Nasal cavity respiratory epithelium epithelial cell of viscerocranial mucosa (primary cell): ENCODE measurements at places on chromosomes 4 and X. TPM values are rescaled to one million over a fixed set of nuclear protein-coding genes. Genes with fewer than 3 reads are reported as not detected.

TCP11X2 gene
- total RNA-seq, result not detected in 2 replicates

GNRHR gene
- under 0.01 and 0.07 TPM in 2 replicates for total RNA-seq

DRP2 gene
- total RNA-seq, result under 0.01 TPM in 2 replicates

VSIG4 gene
- not detected in 2 replicates for total RNA-seq

METTL14 gene
- 20.2 and 30.8 TPM in 2 replicates for total RNA-seq

ANK2 gene
- total RNA-seq, result 1.7 and 8.8 TPM in 2 replicates

CYSLTR1 gene
- under 0.01 TPM in 1 of 2 replicates, not detected in the other for total RNA-seq

PNMA5 gene
- total RNA-seq, result not detected in 2 replicates

GPRIN3 gene
- not detected in 2 replicates for total RNA-seq

USP46 gene
- total RNA-seq, result 18.8 and 39.8 TPM in 2 replicates

GAB3 gene
- total RNA-seq, result under 0.01 TPM in 2 replicates

TACC3 gene
- total RNA-seq, result 1.4 and 1.5 TPM in 2 replicates

CLIC2 gene
- total RNA-seq, result under 0.01 and 0.14 TPM in 2 replicates

PPP1R3F gene
- 4.1 and 9.0 TPM in 2 replicates for total RNA-seq

TKTL2 gene
- total RNA-seq, result not detected in 2 replicates

KIF4A gene
- 0.14 and 0.34 TPM in 2 replicates for total RNA-seq

MED12 gene
- total RNA-seq, result 13.7 and 32.4 TPM in 2 replicates
